ENCODE measurements at places on chromosomes 5 and 9.

GRCh38 chr9:135980926-135981630, 19.9 kb upstream of the UBAC1 start:
- DNase-seq: no peak

DNA sequence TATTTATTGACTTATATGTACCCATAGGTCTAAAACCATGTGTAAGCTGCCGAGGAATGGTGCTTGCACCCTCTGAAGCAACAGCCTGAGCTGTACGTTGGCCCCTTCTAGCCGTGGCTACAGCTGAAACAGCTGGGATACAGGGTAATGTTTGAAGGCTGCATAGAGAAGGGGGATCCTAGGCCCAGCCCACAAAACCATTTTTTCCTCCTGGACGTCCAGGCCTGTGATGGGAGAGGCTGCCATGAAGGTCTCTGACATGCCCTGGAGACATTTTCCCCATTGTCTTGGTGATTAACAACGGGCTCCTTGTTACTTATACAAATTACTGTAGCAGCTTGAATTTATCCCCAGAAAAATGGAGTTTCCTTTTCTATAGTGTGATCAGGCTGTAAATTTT, 244.7 kb downstream of the COMMD10 start:
- DNase-seq: no peak

- DNase-seq: no peak
These were observed 155.6 kb upstream of the VLDLR start for GRCh38 chr9:2465921-2466460.

DNA sequence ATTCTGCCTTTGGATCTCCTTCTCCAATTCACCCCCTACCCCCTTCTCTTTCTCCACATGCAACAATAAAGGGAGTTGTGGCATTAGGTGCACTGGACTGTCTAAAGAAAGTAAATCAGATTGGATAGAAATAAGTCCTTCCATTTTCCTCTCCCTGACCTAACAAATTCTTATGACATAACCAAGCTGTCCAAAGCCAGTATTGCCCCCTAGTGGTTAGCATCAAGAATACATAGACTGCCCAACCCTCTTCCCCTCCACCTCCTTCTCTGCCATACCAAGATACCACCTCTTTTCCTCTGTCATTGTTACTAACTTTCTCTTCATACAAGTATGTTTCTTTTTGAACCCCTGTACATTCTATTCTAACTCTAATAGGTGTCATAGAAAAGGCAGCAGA, 45.7 kb downstream of the PPARGC1B start:
- no peak for DNase-seq

DNA sequence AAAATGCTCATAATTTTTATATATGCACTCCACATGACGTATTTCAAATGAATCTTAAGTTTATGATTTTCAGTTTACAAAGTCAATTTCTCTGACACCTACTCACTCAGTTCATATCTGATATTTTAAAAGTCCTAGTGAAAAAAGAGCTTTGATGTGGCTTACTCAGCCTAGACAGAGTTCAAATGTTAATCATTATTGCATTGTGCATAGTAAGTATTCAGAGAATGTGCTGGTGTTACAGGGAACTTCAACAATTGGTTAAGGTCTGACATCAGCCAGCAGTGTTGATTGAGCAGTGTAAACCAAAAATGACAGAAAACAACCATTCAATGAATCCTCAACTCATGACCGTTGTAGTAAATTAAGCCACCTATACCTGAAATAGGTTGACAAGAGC, 147.2 kb upstream of the LHFPL2 start:
- DNase-seq: no peak

DNA sequence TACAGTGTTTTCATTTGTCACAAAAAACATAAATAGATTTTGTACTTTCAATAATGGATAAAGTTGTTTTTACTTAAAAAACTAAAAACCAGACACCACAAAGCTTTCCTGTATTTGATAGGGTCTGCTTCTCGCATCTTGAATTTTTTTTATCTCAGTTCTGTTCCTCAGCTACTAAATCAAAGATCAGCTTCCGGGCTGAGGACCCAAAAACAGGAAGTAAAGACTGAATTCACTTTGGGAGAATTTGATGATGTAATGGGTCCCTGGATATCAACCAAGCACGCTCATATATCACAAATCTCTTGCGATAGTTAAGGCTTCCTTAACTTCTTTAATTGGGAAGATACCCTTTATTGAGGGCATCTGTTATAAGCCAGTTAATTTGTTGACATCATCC, 24.1 kb downstream of the ITK start:
- DNase-seq: no peak

- peak; percentile 28 for DNase-seq
These were observed 62.0 kb downstream of the ANKH start for GRCh38 chr5:14809369-14810155.

DNA sequence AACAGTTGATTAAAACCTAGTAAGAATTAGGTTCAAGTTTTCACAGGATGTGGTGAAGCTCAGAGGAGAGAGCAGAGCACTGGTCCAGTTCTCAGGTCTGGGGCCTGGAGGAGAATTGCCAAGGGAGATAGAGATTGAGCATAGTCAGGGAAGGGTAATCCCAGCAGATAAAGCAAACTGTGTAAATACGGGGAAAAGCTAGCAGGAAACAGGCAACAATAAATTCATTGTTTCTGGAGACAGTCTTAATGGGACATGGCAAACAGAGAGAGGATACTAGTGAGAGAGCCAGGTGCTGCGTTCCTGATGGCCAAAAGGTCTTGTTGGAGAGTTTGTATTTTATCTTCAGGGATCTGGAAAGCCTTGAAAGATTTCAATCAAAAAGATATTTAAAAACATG, 333.0 kb downstream of the PDE4D start:
- DNase-seq: no peak

DNA sequence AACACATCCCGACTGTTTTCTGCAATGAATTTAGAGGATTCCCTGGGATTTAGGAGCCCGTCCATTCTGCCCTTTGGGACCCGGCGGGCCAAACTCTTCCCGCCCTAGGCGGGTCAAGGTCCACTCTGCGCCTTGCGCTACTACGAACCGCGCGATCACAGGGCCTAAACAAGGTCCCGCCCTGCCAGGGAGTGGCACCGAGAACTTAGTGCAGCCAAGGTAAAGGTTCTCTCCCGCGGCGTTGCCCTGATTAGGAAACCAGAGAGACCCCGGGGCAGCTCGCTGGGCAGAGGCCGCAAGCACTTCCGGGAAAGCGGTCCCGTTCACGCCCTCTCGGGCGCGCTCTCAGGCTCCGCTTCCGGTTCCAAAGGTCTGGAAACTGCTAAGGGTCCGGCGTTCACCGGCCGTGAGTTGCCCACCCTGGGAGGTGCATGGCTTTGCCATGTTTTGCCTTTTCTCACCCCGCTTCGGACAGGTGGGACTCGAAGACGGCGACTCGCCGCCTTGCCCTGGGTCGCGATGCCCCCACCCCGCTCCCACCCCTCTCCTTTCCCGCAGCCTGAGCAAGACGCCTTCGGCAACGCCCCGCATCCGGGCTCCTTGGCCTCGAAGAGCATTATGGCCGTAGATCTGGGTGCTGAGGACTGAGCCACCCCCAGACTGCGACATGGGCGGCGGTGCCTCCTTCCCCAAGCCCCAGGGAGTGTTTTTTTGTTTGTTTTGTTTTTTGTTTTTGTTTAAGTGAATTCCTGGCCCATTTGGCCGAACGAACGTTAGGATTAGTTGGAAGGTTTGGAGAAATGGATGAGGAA, 23.4 kb downstream of the HNRNPK start:
- no peak for DNase-seq

- DNase-seq: no peak
These were observed 31.0 kb upstream of the SLC1A3 start for GRCh38 chr5:36575361-36575781.

DNA sequence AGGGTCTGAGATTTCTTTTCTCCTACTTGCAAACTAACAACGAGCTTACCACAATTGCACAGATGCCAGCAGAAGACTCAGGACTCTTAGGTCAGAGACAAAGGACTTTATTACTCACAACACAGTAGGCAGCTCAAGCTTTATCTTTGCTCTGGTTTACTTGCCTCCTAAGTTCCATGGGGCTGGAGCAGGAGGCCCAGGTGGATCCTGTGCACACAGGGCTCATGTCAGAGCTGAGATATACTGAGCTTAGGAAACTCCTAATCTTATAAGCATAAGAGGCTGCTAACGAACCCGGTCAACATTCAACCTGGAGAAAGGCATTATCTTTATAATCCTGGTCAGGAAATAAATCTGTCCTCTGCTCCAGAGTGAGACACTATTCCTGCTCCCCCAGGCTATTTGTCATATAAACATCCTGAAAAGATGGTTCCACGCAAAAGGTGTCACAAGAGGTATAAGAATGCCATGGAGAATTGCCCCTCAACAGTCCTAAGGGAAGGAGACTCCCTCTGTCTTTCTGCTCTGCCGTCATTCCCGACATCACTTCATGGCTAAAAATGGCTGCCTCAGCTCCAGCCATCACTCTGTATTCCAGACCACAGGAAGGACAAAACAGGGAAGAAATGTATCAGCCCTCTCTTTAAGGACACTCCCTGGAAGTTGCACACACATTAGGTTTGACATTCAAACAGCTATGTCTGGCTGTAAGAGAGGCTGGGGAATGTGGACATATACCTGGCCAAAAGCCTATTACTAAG, 16.2 kb downstream of the DUSP1 start:
- DNase-seq: no peak

DNA sequence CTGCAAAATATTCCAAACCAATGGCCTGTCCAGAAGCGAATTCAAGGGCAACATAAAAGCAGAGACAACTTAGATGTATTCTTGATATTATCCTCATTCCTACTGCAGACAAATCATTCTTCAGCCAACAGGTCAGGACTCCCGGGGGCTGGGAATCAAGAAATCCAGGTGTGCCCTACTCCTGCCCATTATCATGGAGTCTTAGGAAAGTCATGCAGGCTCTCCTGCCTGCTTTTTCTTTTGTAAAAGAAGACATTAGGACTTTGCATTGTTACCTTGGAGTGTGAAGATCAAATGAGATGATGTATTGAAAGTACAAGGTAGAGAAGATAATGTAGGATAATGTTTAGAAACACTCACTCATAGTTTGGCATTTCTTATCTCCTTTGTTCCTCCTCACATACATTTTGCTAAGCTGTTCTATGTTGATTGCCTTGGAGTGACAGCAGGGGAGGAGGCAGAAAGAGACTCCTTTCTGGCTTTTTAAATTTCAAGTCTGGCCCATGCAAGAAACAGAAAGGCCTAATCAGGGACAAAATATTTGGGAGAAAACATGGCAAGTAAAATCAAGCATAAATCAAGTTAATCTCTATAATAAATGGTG, 113.8 kb downstream of the SV2C start:
- DNase-seq: no peak

DNA sequence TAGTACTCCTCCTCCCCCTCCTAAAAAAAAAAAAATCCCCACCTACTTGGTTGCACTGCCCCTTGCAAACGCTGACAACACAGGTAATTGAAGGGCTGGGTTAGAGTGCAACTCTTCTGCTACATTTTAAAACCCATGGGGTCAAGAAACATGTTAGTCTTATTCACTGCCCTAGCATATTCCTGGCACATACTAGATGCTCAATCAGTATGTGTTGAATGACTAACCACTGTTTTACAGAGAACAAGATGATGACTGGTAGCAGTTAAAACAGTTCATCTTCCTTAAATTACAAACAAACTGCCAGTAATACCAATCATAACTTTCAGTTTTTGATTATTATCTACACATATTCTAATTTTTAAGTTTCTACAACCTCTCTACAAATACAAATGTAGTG, 124.4 kb downstream of the NFIB start:
- no peak for DNase-seq

- DNase-seq: no peak
These were observed 455.4 kb downstream of the GADD45G start for GRCh38 chr9:90060256-90060655.

DNA sequence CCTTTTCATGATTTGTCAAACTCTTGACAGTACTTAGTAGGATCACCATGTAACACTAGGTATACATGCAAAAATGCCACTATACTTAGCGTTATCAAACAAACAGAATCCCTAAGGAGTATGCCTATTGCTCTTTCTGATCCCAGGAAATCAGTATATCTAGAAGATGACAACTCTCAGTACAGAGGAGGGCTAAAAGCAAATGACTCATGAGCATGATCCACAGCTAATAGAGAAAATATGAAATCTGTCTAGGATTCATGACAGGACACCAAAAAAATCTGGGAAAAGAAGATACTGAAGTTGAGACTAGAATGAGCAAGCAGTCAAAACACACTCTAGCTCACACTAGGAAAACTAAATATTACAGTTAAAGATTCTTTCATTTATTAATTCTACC, 89.2 kb downstream of the RAPGEF6 start:
- no peak for DNase-seq

DNA sequence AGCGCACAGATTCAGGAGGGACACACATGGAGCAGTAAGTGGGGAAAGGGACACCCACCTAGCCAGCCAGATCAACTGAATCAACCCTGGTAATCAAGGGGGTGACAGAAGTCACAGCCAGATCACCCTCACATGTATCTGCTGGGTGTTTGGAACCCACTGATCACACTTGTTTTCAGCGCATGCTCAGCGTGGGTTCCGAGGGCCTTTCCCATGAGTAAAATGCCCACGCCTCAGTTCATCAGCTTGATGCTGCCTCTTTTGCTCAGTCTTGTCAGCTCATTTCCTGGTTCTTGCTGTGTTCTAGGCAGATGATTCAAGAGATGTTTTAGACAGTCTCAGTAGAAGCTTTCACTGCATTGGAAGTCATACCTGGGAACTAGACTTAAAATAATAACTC, 123.2 kb upstream of the SLC30A5 start:
- DNase-seq: no peak

GRCh38 chr5:73692981-73693380, 67.0 kb downstream of the ARHGEF28 start:
- DNase-seq: no peak

DNA sequence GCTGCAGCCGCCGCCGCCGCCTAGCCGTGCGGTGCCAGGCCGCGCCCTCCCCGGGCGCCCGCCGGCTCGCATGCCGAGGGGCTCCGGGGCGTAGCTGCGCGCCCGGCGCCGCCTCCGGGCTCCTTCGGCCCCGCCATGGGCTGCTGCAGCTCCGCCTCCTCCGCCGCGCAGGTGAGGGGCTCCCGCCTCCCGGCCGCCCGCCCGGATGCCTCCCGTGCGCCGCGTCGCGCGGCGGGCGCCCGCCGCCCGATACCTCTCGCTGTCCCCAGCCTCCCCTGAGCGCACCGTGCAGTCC, 230 bp downstream of the SLC44A1 start:
- DNase-seq: no peak

DNA sequence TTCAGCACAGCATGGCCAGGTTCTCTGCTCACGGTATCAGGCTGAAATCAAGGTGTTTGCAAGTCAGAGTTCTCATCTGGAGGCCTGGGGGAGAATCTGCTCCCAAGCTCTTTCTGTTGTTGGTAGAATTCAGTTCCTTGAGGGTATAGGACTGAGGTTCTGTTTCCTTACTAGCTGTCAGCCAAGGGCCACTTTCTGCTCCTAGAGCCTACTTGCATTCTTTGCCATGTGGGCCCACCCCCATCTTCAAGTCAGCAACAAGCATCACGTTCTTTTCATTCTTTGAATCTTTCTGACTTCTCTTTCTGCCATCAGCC, 7.4 kb upstream of the CDC42SE2 start:
- DNase-seq: no peak

GRCh38 chr9:121779381-121780117, 128.1 kb downstream of the DAB2IP start:
- DNase-seq: no peak

Measured in stimulated activated CD8-positive, alpha-beta memory T cell treated with anti-CD3 and anti-CD28 coated beads, Interleukin-4, amount 100 ng/mL, for 1 hour (primary cell).